NCI-H1694 treated with DMSO at 0.1 percent for 48 hours (cell line): ENCODE measurements at places on chromosomes 7 and 10.

DNA sequence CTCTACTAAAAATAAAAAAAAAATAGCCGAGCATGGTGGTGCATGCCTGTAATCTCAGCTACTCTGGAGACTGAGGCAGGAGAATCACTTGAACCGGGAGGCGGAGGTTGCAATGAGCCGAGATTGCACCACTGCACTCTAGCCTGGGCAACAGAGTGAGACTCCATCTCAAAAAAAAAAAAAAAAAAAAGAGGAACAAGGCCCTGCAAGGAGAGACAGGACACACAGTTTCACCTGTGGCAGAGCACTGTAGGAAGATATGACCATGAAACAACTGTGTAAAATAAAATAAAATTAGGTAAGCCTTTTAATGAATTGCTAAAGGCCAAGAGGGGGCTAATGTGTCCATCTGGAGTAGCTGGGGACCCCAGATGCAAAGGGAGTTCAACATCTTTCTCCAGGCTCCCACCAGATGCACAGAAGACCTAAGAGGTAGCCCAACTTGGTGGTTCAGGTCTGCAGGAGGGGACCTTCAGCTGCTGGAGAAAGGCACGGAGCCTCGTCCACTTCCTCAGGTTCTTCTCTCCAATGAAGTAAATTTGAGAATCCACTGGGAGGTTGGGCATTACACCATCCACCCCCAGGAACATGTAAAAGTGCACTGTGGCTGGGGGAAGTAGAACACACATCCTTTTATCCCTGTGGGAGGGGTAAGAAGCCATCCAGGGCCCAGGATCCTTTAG, 12.7 kb downstream of the PPIF start:
- no peak for DNase-seq

DNA sequence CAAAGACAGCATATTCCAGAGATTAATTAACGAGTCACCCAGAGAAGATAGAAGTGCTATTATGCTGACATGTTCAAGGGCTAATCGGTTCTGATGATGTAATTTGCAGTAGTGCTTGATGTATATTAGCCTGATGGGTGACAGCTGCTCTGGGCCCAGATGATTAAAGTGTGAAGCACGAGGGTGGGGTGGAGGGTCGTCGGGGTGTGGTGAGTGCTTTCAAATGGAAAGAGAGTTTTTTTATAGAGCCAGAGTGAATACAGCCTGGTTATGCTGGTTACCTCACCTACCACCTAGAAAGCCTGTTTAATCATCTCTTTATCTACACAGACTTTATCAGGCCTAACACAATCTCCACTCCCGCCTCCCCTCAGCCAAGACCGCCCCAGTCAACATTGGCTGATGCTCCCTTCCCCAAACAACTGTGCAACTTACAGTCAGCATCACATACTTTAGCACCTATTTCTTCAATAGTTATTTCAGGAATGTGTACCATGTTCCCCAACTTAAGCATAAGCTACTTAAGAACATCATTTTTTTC, 11.5 kb upstream of the STN1 start:
- no peak for DNase-seq

- no peak for DNase-seq
Measured at GRCh38 chr7:85175217-85175616, 11.6 kb downstream of the SEMA3D start.

DNA sequence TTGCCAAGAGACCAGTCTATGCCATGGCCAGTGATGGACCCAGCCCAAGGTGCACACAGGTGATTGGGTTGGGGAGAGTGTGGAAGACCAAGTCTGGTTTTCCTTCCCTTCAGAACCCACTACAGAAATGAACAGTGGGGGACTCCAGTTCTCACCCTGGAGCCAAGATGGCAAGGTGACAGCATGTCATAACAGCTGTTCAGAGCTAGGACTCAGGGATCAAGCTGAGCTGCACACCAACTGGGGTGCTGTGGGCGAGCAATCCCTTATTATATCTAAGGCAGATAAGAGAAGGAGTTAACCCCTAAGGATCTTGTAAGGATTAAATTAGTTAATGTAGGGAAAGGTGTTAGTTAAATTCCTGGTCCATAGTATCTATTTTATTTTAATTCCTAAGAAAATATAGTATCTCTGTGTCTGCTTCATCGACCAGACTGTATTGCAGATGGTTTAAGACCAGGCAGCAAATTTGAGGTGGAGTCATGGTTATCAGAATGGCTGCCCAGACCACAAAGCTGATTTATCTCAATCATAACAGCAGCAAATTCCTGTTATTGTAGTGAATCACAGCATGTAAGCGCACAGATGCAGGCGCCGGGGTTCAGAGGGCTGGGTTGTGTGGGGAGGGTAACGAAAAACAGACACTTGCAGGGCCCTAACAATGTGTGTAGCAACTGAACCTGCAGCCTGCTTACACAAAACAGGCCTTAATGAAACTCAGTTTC, 208.7 kb upstream of the ZNF32 start:
- DNase-seq = peak; percentile 56

- DNase-seq = peak; percentile 13
Measured at GRCh38 chr7:38398725-38399321, 125.4 kb upstream of the TARP start.

GRCh38 chr10:483261-483660, 206.2 kb downstream of the DIP2C start:
- no peak for DNase-seq

DNA sequence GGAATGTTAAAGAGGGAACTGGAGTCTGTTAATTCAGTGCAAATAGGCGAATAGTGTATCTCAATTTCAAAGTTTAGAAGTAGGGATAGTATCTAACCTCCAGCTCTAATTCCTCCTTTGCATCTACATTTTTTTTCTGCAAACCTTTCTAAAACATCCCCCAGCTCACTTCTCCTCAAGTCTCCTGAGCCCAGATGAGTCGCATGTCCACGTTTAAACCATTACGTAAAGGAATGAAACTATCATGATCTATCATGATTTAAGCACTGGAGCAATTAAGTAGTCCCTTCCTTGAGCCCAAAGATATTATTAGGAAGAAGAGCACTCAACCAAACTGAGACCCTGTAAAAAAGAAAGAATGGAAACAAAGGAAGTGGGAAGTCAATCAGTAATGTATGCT, 29.9 kb downstream of the GPR22 start:
- DNase-seq = no peak

- DNase-seq = no peak
Measured at GRCh38 chr7:117324960-117325359, 2.1 kb upstream of the WNT2 start.

DNA sequence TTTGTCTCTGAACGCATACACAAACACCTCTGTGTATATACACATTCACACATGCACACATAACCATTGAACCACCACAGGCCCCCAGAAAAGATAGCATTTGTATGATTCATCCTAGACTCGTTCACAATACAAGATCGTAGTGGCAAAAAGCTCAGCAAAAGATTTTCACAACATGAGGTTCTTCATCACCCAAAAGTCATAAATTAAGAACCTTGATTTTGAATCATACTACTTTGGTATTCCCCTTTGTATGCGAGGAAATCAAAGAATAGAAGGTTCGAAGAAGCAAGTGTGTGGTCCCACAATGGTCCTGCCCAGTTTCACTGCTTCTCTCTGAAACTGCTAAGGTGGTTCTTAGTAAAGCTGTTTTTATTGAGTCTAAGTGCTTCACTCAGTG, 200.7 kb downstream of the CELF2 start:
- DNase-seq = no peak

DNA sequence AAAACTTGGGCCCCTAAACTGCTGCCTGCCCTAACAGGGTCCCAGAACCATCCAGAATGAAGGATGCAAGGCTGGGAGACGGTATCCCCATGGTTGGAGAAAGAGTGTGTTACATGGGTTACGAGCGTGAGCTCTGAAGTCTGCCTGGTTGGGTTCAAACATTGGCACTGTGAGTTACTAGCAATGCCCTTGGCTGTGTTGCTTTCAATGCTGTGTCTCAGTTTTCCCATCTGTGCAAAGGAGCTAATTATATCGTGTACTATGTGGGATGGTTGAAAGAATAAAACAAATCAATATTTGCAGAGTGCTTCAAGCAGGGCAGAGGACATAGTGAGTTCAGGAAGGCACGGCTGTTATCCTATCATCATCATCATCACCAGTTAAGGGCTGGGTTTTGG, 114.7 kb downstream of the ZMIZ1 start:
- DNase-seq = no peak

- no peak for DNase-seq
Measured at GRCh38 chr7:25122373-25122772, 2.7 kb downstream of the CYCS start.

GRCh38 chr10:130169136-130169859, 33.1 kb downstream of the GLRX3 start:
- DNase-seq = no peak

GRCh38 chr7:88305044-88305443, 1.6 kb downstream of the STEAP4 start:
- DNase-seq = no peak

- DNase-seq = peak; percentile 68
Measured at GRCh38 chr7:85829817-85830432, 643.1 kb upstream of the SEMA3D start.

DNA sequence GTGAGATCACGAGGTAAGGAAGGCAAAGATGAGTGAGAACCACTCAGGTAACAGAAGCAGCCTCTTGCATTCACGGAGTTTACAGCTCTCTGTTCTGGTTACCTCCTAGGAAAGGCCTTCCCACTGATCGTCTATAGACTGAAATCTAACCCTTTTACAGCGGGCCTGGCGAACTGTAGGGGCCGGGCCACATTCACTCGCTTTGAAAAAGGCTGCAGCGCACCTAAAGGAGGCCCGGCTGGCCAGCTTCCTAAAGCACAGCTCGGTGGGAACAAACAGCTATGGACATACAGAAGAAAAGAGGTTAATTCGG, 565 bp downstream of the ATP5MK start:
- DNase-seq = no peak

DNA sequence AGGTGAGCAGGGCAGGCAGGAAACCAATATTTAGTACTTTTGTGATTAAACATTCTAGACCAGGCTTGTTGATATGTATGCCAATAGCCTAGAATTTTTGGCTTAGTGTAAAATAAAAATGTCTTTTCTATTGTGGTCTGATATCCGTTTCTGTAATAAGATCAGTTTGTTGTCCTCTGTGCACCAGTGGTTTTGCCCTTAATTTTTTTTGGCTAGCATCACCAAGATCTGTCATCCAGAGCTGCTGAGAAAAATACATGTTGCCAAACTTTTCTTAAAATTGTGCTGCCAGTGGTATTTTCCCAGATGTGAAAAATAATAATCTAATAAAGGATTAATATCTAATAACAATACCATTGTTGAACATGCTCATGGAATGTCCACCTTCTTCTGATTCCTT, 115.6 kb downstream of the TWIST1 start:
- DNase-seq = no peak

DNA sequence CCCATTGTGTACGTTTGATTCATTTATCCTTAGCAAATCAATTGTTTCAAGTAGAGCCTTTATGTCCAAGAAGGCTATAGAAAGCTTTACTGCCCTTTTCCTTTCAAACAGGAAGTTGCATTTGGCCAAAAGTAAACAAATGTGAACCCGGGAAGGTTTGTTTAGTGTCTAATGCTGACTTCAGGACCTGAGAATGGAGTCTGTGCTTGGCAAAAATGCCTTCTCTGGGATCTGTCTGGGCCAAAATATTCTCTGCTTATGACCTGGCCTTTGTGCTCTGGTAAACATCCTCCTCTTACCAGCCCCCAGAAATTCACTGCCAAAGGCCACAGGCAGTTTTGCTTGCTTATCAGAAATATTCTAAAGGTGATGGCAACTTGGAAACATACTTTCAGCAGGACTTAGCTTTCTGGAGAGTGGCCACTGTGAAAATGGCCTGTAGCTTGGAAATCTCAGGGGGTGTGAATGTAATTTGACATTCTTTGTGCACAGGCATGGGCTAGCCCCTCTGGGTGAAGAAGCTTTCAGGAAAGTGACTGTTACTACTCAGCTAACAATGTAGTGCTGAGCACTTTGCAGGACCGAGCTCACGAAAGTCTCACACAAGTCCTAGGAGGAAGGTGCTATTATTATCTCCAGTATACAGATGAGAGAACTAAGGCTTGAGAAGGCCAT, 199.5 kb downstream of the PTEN start:
- DNase-seq = no peak

GRCh38 chr10:102633287-102633686, 11.0 kb upstream of the TRIM8 start:
- no peak for DNase-seq
